ENCODE measurements at places on chromosomes 6 and 20. TPM values are rescaled to one million over a fixed set of nuclear protein-coding genes. Genes with fewer than 3 reads are reported as not detected.
A peak's percentile ranks its signal among the peaks of the same experiment; 100 is the strongest.

GRCh38 chr6:52995913-52996645 lies 995 bp upstream of the GSTA4 start:
- peak; percentile 12 for DNase-seq

GRCh38 chr6:96520171-96521115 lies 1.2 kb upstream of the UFL1 start:
- DNase-seq, result no peak

GRCh38 chr20:57840504-57841296 lies 130.9 kb upstream of the PMEPA1 start:
- DNase-seq, result no peak

- DNase-seq, result peak; percentile 66
These were observed 81.0 kb downstream of the GPX5 start for GRCh38 chr6:28606424-28607391.

DNA sequence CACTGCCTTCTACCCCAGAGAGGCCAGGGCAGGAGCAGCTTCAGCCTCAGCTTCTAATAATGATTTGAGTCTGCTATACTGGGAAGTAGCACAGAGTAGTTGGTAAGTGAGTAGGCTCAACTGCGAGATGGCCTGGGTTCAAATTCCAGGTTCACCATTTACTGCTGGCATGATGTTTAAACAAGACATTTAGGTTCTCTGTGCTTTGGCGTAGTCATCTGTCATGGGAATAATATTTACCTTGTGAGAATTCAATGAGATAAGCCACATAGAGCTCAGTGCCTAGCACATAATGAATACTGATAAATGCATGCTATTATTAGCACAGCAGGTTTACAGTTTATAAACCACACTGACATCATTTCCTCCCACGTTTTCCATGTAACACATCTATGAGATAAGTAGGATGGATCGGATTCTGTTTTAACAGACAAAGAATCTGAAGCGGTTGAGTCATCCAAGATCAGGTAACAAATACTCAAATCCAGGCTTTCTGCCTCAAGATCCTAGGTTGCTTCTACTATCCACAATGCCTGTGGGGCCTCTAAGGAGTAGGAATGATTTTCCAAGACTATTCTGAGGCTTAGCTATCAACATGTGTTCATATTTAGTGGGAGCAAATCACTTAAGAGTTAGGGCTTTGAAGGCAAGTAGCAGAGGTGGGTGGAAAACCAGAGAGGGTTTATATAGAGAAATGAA lies 72.9 kb upstream of the DTNBP1 start:
- no peak for DNase-seq

DNA sequence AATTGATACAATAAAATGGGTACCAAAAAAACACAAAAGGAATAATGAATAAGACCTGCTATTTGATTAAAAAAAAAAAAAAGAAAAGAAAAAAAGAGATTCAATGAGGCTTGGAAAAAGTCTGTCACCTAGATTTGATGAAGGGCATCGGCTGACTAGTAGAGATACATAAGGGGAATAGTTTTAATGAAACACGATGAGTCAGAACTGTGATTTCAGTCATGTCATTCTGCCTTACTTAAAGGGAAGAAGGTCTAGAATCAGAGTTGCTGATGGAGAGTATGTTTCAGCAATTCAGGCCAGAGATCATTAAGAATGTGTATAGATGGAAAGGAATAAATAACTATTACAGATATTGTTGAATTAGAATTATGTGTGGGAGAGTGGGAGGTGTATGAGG lies 565.9 kb upstream of the RNF217 start:
- DNase-seq, result no peak

DNA sequence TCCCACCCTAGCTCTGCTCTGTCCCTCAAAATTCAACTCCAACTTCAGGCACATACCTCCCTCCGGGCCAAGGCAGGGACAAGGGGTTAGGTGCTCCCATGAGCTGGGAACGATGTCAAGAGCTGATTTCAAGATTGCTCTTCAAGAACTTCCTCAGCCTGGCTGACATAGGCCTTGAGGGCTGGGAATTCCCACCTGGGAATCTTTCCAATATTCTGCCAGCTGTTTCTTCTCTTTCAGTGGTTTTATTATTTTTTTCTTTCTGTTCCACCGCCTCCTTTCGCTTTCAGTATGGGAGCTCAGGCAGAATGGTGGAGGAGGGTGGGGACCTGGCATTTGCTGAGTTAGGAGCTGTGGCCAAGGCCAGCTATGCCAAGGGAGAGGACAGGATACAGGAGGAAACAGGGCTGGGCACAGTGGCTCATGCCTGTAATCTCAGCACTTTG lies 33.7 kb downstream of the SRSF3 start:
- DNase-seq, result no peak

- DNase-seq, result no peak
These were observed 19.4 kb downstream of the ARID1B start for GRCh38 chr6:156796627-156797026.

- DNase-seq, result no peak
These were observed 79.7 kb downstream of the RNF217 start for GRCh38 chr6:125041740-125042459.

DNA sequence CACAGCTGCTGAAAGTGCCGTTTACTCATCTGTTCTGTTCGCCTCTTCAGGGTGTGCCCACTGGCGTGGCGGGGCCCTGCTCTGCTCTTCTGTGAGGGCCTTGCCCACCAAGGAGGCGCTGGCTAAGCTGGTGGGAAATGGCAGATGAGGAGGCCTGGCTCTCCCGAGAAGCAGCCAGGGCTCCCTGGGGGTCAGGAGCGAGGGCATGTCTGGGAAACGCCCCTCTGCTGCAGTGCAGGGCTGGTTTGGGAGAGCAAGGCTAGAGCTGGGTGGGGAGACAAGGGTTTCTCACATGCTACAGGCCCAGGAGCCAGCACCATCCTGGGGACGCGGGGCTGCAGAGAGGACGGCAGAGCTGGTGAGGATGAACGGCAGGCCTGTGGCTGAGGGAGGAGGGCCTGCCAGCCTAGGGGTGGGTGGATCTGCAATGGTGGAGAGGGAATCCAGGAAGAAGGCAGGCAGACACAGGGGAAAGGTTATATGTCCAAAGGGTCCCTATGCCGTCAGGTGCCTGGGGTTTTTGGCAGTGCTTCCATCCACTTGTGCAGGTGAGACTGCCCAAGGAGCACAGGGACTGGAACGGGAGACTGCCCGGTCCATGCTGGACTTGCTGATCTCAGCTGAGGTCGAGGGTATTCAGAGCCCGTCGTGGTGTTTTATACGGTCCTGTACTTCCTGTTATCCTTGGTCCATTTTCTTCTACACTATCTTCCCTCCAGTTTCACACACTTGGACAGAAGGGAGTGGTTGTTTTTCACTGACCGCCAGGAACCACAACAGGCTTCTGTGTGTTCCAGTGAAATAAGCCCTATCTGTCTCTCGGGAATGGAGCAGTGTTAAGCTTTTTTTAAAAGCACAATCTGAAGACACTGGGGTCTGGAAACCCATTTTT lies 119.2 kb downstream of the SYCP2 start:
- no peak for DNase-seq

GRCh38 chr20:33704197-33704924 lies 15.7 kb downstream of the PXMP4 start:
- no peak for DNase-seq

The DEFB128 gene
- total RNA-seq, result not detected

The ADGRB3 gene
- total RNA-seq, result 237 TPM

The TRPC4AP gene
- total RNA-seq, result 47.7 TPM
